Smooth muscle cell of trachea (primary cell): ENCODE measurements at places on chromosomes 4 and X. TPM values are rescaled to one million over a fixed set of nuclear protein-coding genes. Genes with fewer than 3 reads are reported as not detected.

The GYPE gene
- 1.0 and 1.2 TPM in 2 replicates for total RNA-seq

The FMR1NB gene
- not detected in 2 replicates for total RNA-seq

The TMEM156 gene
- 0.15 TPM in 1 of 2 replicates, not detected in the other for total RNA-seq

The FGFRL1 gene
- 12.5 and 34.4 TPM in 2 replicates for total RNA-seq

The HTT gene
- 44.8 and 56.1 TPM in 2 replicates for total RNA-seq

The LRP2BP gene
- 0.44 and 0.50 TPM in 2 replicates for total RNA-seq

The SSX2B gene
- total RNA-seq, result not detected in 2 replicates

The CFAP47 gene
- total RNA-seq, result not detected in 2 replicates

The MAOA gene
- 15.0 and 16.7 TPM in 2 replicates for total RNA-seq

The PPP1R2C gene
- not detected in 2 replicates for total RNA-seq

The ARHGEF38 gene
- total RNA-seq, result 0.17 TPM in 1 of 2 replicates, not detected in the other

The CLCN3 gene
- 53.4 and 69.8 TPM in 2 replicates for total RNA-seq

The GSX2 gene
- not detected in 2 replicates for total RNA-seq

The PCDH19 gene
- total RNA-seq, result under 0.01 TPM in 2 replicates

The RPS6KA6 gene
- total RNA-seq, result 3.1 and 3.3 TPM in 2 replicates

The MAGEA4 gene
- total RNA-seq, result not detected in 2 replicates

The FAM47E gene
- total RNA-seq, result under 0.01 and 1.3 TPM in 2 replicates

The AMTN gene
- total RNA-seq, result not detected in 2 replicates

The CPZ gene
- total RNA-seq, result 0.58 and 5.5 TPM in 2 replicates

The APLN gene
- 0.87 and 8.4 TPM in 2 replicates for total RNA-seq

The RPA4 gene
- total RNA-seq, result 0.66 and 2.2 TPM in 2 replicates

The IDH3G gene
- total RNA-seq, result 62.4 and 63.3 TPM in 2 replicates

The GLRA3 gene
- total RNA-seq, result under 0.01 TPM in 1 of 2 replicates, not detected in the other

The NALF2 gene
- total RNA-seq, result not detected in 2 replicates

The MAP7D2 gene
- under 0.01 TPM in 2 replicates for total RNA-seq

The PAGE2 gene
- total RNA-seq, result not detected in 2 replicates

The SYTL5 gene
- 1.0 and 2.8 TPM in 2 replicates for total RNA-seq

The STATH gene
- total RNA-seq, result not detected in 2 replicates

The NUDT10 gene
- total RNA-seq, result 3.6 and 5.2 TPM in 2 replicates

The GYG2 gene
- total RNA-seq, result 4.5 and 9.3 TPM in 2 replicates

The ATP8A1 gene
- total RNA-seq, result 1.3 and 7.0 TPM in 2 replicates

The TRPC3 gene
- total RNA-seq, result 0.44 and 0.50 TPM in 2 replicates

The WDFY3 gene
- 72.7 and 99.1 TPM in 2 replicates for total RNA-seq

The GAGE13 gene
- total RNA-seq, result not detected in 2 replicates

The MAGEB1 gene
- not detected in 2 replicates for total RNA-seq

The CHRNA9 gene
- not detected in 2 replicates for total RNA-seq

The ARHGAP36 gene
- total RNA-seq, result not detected in 2 replicates

The GPR50 gene
- total RNA-seq, result not detected in 2 replicates

The MAGEE2 gene
- under 0.01 TPM in 1 of 2 replicates, not detected in the other for total RNA-seq

The PDLIM3 gene
- 20.8 and 40.9 TPM in 2 replicates for total RNA-seq

The PAK3 gene
- 0.83 and 1.2 TPM in 2 replicates for total RNA-seq

The S100P gene
- total RNA-seq, result not detected in 2 replicates

The BTC gene
- total RNA-seq, result 0.44 and 1.2 TPM in 2 replicates

The FGF5 gene
- 20.8 and 24.7 TPM in 2 replicates for total RNA-seq
